T-helper 9 cell (primary cell): ENCODE measurements at places on chromosomes 12 and 14.

DNA sequence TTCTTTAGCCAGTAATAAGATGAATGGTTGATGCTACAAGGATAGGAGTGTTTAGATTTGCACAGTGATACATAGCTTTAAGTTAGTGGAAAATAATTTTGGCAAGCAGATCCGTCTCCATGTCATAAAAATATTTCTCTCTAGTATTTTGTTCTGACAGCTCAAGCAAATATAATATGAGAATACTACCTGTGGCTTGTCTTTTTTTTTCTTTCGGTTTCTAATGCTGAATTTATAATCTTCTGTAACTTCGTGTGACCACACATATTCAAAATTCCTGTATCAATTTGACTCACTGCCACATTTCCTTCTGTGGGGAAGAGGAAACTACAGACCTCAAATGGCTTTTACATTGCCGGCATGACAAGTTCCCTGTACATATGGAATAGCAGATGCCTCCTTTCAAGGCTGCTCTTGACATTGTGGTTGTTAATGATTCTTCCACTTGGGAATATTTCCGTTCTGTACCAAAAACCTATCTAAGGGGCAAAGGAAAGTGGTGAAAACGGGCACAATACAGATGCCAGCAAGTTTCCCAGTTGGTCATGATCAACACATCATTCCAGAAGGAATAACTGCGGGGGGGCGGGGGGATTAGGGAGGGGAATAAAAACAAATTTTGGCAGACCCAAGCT lies 103.6 kb upstream of the CCDC91 start:
- DNase-seq, result no peak

DNA sequence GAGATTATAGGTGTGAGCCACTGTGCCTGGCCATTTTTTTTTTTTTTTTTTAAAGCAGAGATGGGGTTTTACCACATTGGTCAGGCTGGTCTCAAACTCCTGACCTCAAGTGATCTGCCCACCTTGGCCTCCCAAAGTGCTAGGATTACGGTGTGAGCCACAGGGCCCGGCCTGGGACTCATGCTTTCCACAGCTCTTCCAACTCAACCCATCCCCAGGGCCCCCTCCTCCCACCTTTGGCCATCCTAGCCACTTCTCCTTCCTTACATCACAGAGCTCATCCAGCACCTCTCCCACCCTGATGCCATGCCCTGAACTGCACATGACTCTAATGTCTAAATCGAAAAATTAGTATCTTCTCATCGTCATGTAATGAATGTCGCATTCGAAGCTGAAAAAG lies 12.6 kb upstream of the TDRD9 start:
- no peak for DNase-seq

DNA sequence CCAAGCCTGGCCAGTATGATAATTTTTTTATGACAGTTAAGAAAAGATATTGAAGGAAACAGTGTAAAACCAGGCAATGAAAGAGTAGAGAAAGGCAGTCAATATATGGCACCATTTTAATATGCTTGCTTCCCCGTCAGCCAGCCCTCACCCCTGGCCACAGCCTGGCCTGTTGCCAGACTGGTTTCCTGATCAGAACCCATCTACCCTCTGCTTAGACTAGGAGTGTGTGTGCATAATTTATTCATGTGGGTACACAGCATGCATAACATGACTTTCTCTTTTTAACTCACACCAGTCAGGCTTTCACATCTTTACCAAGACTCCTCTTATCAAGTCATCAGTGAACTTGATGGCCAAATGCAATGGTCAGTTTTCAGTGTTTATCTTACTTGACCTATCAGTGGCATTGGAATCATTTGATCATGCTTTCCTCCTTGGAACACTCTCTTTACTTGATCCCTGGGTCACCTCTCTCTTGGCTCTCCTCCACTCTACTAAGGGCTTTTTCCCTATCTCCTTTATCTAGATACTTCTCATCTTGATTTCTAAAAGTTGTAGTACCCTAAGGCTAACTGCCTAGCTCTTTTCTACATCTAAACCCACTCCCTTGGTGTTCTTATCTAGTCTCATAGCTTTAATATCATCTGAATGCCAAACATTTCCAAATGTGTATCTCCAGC lies 10.0 kb upstream of the GPR19 start:
- peak; percentile 63 for DNase-seq

- DNase-seq, result no peak
Measured at GRCh38 chr12:90757957-90758356, 197.0 kb downstream of the CCER1 start.

GRCh38 chr12:131365821-131366260 lies 345.0 kb upstream of the SFSWAP start:
- DNase-seq, result no peak

- DNase-seq, result no peak
Measured at GRCh38 chr14:99795046-99795445, 1.8 kb downstream of the EML1 start.

DNA sequence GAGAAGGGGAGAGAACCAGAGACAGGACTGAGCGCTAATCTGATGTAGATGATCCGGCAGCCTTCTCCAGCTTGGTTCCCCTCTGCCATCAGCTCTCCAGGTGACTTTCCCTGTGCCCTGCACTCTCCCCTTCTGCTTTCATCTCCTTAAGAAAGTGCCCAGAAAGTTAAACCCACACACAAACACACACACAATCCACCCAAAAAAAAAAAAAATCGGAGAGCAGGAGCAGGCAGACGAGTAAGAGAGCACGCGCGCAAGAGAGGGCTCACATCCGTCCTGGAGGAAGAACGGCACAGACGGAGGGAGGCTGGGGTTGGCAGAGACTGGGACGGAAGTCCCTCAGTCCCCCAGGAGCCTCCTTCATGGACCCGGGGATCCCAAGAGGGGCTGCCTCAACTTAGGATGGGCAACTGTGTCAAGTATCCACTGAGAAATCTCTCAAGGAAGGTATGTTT lies 9.8 kb downstream of the CABP1 start:
- DNase-seq, result no peak

GRCh38 chr12:50916292-50916691 lies 36.1 kb upstream of the HIGD1C start:
- DNase-seq, result no peak
